ENCODE measurements at places on chromosomes 2 and 18.

DNA sequence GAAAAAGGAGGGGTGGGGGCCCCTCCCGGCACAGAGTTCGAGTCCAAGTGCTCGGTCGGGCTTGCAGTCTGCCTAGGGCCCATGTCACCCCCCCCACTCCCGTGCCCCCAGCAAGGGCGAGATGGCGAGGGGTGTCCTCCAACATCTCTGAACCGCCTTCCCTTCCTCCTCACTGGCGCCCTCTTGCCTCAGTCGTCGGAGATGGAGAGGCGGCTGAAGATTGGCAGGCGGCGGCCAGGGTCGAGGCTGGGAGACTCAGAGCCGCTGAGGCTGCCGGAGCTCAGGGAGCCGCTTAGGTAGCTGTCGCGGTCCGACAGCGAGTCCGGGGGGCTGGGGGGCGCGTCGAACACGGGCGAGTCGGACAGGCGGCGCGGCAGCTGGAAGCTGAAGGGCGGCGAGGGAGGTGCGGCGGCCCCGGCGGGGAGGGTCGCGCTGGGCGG, 2.3 kb downstream of the ZFP36L2 start:
- peak; percentile 82 for DNase-seq

- DNase-seq, result no peak
Measured at GRCh38 chr2:198591586-198591985, 787.2 kb downstream of the PLCL1 start.

- DNase-seq, result no peak
Measured at GRCh38 chr2:19876751-19877150, 25.0 kb downstream of the TTC32 start.

- DNase-seq, result no peak
Measured at GRCh38 chr18:56173542-56174220, 464.7 kb downstream of the TXNL1 start.

- DNase-seq, result no peak
Measured at GRCh38 chr18:46609048-46609447, 48.0 kb downstream of the LOXHD1 start.

DNA sequence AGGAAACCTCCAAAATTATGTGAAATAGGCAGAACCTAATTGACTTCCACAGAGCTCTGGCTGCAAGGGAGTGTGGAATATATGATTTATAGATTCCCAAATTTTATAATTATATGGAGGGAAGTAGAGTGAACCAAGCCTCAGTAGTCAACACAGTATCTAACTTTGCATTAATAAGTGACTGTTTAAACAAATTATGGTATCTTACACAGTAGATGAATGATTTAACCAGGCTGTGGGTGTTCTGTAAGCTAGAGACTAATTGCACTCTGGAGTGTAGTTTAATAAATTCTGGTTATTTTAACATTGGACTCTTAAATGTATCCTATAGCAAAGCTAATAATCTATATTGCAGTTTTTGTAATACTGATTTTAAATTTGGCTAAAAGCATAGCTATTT, 183.5 kb downstream of the KIAA1328 start:
- DNase-seq, result no peak

GRCh38 chr2:149410701-149411484, 80.5 kb downstream of the LYPD6 start:
- DNase-seq, result peak; percentile 97

DNA sequence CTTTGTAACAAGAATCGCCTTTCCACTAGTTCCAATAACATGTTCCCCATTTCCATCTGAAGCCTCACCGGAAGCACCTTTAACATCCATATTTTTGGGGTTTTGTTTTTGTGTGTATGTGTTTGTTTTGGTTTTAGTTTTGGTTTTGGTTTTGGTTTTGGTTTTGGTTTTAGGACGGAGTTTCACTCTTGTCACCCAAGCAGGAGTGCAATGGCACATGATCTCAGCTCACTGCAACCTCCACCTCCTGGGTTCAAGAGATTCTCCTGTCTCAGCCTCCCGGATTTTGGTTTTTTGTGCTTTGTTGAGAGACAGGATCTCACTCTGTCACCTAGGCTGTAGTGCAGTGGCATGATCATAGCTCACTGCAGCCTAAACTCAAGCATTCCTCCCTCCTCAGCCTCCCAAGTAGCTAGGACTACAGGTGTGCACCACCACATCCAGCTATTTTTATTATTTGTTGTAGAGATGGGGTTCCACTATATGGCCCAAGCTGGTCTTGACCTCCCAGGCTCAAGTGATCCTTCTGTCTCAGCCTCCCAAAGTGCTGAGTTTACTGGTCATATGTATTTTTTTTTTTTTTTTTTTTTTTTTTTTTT, 36.3 kb downstream of the TGOLN2 start:
- DNase-seq, result no peak

DNA sequence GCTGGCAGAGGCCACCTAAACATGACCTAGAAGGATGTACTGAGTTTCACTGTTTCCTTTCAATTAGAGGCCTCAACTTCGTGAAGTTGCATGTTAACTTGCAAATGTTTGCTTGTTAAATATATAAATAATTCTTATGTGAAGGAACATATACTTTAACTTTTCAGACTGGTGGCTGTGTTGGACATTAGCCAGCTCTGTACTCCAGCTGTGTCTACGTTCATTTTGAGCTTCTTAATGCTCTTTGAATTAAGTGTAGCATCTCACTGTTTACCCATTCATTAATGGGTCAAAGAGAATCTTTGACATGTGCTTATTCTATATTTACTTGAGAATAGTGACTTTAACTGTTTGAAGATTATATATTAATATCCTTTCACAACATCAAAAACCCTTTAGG, 823.2 kb upstream of the ID2 start:
- DNase-seq, result no peak

GRCh38 chr2:154067124-154067523, 195.4 kb downstream of the GALNT13 start:
- DNase-seq, result no peak

DNA sequence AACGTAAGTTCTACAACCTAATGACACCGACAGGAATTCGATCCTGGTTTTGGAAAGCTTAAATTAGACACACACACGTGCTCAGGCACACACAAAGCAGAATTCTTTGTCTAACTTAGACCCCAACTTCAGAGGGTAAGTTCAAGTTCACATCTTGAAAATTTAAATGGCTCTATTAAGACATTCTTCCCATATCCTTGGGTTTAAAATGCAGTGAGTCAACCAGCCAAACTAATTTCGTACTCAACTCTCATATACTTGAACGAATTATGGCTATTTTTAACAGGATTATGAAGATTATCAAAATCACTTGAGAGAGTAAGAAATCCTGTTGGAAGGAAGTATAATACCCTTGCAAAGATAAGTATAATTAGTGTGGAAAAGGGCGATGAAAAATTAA, 53.2 kb upstream of the ARL4C start:
- DNase-seq, result no peak

DNA sequence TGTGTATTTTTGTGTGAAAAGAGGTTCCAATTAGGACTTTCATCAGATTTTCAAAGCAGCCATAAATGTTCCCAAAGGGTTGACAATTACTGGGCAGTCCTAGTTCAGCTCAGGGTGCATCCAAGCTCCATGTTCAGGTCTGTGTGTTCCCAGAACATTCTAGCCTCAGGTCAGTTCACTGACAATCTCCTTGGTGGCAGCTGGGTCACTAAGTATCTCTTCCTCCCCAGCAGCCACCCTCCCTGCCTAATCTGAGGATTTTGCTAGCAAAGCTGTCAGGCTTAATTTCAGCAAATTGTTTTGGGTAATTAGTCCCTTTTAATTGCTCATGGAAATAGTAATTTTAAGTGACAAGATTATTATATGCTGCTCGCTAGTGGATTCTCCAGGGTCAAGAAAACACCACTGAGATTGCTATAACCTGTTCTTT, 29.8 kb downstream of the UPP2 start:
- DNase-seq, result no peak

GRCh38 chr2:227870710-227871374, 589 bp upstream of the DAW1 start:
- DNase-seq, result peak; percentile 96

DNA sequence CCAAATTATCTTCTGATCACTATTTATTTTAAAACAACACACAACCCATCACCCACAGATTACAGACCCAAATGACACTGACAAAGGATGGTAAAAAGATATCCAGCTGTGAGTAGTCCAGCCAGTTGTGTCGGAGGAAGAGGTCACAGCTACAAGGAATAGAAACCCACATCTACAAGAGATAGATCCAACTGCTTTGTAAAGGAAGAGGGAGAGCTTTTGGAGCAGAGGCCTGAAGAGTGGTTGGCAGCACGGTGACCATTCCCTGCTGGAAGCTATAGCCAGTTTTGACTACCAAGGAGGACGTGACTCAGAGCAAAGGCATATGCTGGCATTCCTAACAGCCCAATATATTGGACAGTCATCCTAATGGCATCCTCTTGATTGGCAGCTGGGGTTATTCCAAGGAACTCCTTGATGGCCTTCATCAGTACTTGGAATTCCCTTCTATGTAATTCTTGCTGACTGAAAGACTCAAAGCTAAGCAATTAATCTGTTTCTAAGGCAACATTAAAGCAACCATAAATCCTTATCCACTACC, 17.1 kb downstream of the SLC8A1 start:
- peak; percentile 99 for DNase-seq

GRCh38 chr2:54483426-54483825, 27.3 kb downstream of the SPTBN1 start:
- peak; percentile 84 for DNase-seq

DNA sequence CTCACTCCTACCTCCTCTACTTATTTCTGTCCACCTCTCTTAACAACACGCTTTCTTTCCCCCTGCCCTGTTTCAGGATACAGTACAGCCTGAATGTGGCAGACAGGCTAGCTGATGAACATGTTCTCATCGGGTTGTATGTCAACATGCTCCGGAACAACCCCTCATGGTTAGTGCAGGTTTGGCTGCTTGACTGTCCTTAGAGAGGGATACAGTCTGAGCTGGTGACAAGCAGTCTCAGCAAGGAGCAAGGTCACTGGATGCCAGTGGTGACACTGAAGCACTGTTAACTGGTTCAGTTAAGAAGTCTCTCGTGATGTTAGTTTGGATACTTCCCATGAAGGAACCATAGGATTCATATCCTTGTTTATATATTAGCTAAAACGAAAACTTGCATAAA, 128.6 kb downstream of the DTNA start:
- DNase-seq, result no peak

DNA sequence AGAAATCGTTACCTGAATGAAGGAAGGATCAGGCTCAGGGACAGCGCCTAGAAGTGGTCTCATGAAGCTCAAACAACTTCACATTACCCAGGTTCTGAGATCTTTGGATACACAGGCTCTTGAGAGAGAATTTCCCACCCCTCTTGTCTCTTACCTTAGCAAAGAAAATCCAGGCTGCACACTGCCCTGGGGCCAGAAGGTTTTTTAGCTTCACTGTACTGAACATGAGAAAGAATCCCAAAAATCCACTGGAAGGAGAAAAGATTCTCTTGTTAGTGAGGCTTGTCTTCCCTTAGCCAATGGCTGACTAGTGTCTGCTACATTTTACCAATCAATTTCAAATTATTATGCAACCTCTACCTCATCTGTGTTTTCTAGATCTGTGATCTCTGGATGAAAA, 101.0 kb upstream of the RIOK3 start:
- no peak for DNase-seq

- DNase-seq, result peak; percentile 73
Measured at GRCh38 chr2:1544478-1545069, 131.3 kb downstream of the TPO start.

GRCh38 chr18:59220784-59221765, 1.1 kb downstream of the GRP start:
- DNase-seq, result peak; percentile 25

DNA sequence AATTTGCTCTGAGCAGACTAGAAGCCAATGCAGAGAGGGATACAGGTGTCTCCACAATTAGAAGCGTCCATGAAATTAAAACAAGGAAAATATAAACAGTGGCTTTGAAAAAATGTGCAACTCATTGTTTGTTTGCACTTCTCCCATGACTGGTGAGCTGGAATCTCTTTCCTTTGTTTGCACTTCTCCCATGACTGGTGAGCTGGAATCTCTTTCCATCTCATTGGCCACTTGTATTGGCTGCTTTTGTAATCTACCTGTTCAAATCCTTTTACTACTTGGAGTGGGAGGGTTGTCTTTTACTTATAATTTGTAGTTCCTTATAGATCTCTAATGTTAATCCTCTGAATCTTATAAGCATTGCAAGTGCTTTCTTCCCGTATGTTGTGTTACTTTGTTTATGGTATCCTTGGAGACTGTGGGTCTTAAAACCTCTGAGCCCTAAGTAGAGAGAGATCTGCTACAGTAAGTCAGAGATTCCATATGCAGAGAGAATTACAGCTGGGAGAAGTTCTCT, 94.1 kb downstream of the RTN4 start:
- no peak for DNase-seq

DNA sequence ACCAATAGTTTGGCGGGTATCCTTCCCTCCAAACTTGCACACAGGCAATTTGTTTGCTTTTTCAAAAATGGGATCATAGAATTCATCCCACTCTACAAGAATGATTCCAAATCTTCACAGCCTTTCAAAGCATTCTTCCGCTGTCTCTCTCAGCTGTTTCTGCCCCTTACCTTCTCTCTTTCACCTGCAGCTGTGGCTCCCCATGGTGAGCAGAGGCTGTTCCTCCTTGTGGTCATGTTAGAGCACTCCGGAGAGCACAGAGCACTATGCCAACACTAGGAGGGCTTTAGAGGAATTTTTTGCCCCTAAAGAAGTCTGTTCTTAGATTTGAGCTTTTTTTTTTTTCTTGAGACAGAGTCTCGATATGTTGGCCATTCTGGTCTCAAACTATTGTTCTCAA, 30.4 kb downstream of the MTHFD2 start:
- DNase-seq, result no peak

DNA sequence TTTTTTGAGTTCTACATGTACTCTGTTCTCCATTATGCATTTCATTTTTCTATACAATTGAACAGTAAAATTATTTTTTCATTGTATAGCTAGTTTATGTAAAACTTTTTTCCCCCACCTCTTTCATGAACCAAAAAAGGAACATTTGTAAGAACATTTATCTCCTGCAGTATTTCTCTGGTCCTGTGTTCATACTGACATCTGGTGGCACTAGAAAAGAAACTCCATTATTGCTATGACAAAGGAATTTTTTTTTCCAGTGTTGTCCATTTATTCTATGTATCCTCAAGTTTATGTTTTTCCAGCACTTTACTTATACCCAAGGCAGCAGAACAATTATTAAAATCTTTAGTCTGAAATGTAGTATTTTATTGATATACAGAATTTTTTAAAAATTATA, 27.4 kb upstream of the CHAC2 start:
- peak; percentile 54 for DNase-seq

- no peak for DNase-seq
Measured at GRCh38 chr2:28438532-28439063, 45.9 kb downstream of the FOSL2 start.

GRCh38 chr2:15942711-15943345, 2.5 kb downstream of the MYCN start:
- no peak for DNase-seq

DNA sequence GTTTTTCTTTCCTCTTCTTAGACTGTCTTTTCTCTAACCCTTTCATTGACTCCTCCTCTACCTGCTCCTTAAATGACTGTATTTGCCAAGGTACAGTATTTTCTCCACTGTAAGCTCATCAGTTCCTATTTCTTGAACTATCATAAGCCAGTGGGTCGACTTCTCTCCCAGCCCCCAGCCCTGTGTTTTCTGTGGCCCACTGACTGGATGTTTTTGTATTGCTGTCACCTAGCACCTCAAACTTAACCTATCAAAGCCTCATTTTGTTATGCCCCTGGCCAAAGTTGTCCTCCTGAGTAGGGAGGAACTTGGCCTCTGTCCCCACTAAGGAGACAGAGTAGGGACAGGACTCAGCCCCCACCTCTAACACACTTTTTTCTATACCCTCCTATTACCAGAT, 65.4 kb upstream of the CABLES1 start:
- no peak for DNase-seq

GRCh38 chr2:223166983-223167650, 115.1 kb downstream of the KCNE4 start:
- no peak for DNase-seq

Data from ELR (cell line).